ENCODE measurements at places on chromosomes 5 and 9.
A peak's percentile ranks its signal among the peaks of the same experiment; 100 is the strongest.

DNA sequence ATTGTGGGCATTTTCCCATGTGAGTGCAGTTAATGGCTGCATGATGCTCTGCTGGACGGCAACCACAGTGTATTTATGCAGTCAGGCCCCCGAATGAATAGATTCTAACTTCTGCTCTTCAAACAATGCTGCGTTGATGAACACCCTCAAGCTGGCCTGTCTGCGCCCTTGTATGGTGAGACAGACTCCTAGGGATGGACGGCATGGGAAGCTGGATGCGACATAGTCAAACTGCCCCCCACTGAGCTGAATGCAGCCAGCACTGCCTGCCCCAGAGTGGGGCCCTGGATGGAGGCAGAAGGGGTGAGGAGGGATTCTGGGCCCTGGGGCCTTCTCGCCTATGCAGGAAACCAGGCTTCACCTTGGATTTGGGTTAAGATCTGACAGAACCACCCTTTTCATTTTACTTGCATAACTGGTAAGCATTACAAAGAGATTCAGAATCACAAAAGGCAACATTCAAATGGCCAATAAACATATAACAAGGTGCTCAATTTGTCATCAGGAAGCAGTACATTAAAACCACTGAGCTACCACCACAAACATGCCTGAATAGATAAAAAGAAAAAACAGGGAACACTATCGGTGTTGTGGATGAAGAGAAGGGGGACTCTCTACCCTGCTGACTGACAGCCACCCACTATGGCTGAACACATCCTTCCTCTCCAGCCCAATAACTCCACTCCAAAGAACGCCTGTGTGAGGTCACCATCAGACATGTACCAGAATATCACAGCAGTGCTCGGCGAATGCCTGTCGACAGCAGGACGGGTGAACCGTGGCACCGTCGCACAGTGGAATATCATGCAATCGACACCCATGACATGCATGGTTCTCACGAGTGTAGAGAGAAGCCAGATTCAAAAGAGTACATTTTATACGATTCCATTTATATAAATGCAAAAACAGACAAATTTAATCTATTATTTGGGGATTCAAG is 79.1 kb downstream of the RAPGEF1 start:
- peak; percentile 56 for DNase-seq

DNA sequence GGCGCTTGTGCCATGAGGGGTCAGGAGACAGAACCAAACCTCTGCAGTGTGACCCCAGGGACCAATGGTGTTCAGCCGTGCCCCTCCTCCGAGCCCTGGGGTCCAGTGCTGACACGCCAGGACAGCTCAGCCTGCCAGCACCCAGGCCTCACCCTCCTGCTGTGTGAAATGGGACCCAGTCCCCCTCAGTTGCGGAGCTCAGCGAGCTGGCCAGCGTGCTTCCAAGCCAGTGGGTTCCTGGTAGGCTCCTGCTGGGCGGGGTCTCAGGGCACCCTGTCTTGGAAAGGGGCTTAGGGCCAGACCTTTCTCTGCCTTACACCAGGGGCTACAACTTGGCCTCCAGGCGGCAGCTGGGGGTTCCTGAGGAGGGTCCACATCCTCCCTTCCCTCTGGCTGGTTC is 4.4 kb downstream of the RNF44 start:
- DNase-seq, result no peak

DNA sequence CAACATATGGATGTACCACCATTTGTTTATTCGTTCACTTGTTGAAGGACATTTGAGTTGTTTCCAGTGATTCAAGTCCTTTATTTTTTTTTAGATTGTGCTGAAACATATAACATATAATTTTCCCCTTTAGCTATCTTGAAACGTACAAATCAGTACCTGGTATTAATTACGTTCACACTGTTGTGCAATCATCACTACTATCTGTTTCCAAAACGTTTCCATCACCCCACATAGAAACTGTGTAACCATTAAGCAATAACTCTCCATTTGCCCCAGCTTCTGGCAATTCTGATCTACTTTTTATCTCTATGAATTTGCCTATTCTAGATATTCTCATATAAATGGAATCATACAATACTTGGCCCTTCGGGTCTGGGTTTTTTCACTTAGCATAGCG is 116.0 kb downstream of the FGF1 start:
- no peak for DNase-seq

- DNase-seq, result peak; percentile 15
Observed at GRCh38 chr5:18097817-18098216, 463.6 kb downstream of the TAF11L14 start.

DNA sequence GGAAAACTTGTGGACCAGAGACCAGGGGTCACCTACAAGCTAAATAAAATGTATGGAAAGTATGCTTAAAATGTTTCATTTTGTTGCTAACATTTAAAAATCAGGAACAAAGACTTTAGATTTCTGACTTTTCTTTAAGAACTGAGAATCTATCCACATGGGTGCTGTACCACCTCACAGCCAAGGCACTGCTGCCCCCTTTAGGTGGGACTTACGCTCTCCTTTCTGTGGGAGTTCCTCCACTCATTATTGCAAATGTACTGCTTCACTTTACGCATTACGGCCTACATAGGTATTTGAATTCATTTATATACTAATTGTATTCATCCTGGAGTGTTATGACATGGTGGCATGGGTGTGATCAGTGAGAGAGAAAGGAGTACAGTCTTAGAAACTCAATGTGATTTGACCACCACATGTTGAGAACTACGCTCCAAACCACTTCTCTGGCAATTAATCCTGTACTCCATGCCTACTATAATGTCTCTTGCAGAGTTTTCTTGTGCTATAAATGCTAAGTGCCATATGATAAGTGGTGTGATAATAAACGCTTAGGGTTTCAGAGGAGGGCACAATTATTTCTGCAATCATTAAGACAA is 24.7 kb upstream of the CETN3 start:
- peak; percentile 5 for DNase-seq

GRCh38 chr5:95078868-95079267 is 206.0 kb downstream of the MCTP1 start:
- DNase-seq, result no peak

DNA sequence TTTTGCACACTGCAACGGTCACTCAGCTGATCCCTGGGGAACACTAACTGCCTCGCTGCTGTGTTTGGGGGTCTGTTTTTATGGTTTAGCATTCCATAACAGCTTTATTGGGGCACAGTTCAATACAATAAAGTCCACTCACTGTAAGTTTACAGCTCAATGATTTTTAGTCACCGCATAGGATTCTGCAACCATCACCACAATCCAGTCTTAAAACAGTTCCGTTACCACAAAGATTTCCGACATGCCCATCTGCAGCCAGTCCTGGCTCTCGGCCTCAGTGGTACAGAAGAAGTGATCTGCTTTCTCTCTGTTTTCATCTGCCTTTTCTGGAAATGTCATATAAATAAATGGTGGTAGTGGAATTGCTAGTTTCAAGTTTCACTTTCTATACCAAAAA is 23.6 kb downstream of the OR2V2 start:
- DNase-seq, result no peak

- no peak for DNase-seq
Observed at GRCh38 chr9:69671311-69671878, 776 bp downstream of the APBA1 start.

DNA sequence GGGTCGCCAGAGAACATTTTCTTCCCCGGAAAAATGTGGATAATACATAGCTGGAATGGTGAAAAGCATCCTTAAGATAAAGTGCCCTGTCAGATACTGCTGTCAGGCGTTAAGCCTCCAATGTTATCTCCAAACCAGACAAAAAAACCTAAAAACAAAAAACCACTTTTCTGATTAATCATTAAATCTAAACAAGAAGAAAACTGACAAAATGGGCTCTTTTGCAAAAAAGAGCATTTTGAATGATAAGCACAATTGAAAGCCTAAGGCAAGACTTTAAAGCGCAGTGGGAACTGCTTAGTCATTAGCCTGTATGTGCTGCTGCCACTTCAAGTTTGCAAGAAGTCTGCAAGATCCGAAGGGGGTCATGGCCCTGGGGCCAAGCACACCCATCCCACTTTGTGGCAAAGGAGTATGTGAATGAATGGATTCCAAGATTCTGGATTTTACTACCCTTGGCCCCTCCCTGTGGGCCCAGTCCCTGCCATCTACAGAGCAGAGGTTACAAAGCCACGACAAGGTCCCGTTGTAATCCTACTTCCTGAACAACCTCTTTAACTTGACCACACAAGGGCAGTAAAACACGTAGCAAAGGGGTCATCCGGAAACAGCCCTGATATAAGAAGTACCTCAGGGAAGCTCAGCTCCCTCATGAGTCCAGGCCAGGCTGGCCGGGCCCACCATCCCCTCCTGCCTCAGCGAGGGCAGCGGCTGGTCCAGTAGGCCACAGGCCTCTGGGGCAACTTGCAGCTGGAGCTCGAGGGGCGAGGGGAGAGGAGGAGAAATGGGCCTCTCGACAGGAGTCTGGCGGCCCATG is 29.7 kb downstream of the SHB start:
- DNase-seq, result no peak

- DNase-seq, result no peak
Observed at GRCh38 chr5:81156732-81157131, 76.4 kb upstream of the CKMT2 start.

GRCh38 chr5:150460781-150461180 is 11.2 kb upstream of the RPS14 start:
- DNase-seq, result no peak

DNA sequence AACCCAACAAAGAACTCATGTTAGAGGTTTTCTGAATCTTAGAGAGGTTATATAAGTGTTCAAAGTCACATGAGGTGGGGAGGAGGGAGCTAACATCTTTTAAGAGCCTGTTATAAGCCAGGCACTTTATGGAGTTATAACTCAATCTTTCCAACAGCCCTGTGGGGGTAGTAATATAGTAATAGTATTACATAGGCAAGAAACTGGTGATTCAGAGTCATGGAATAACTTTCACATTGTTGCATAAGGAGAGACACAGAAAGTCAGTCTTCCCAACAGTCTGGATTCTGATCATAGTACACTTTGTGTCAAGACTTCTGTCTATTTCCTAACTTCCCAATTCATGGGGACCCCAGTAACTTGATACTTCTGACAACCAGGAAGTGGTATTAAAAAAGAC is 89.2 kb downstream of the ACER2 start:
- DNase-seq, result no peak

- no peak for DNase-seq
Observed at GRCh38 chr9:34684145-34684544, 6.9 kb downstream of the CCL19 start.

- no peak for DNase-seq
Observed at GRCh38 chr9:78311886-78312524, 15.1 kb downstream of the PSAT1 start.

DNA sequence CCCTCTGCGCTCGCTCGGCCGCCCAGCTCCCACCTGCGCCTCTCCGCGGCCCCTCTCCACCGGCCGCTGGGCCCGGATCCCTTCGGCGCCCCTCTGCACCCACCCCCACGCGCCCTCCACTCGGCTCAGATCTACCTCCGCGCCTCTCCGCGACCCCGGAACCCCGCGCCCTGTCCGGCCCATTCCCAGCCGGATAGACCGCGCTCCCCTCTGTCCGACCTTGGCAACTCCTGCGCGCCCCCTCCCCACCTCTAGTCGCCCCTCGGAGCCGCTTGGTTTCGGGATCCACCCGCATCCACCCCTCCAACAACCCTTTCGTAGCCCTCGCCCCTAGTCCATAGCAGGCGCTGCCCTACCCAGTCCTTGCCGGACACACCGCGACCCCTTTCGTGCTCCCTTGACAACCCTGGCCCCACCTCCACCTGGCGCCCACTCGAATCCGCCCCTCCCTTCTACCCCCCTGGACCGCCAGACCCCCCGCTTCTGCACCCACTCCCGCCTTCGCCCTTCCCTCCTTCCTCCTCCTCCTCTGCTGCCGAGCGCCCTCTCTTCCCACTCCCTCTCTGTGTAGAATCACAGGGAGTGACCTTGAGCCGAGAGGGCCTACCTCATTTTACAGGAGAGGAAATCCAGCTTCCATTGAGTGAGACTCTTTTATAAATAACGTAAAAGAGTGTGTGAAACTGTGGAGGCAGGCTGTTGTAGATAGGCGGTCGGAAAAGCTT is 525 bp upstream of the AK3 start:
- peak; percentile 66 for DNase-seq

GRCh38 chr5:10301842-10302610 is 5.7 kb downstream of the CMBL start:
- no peak for DNase-seq

GRCh38 chr9:129569502-129570449 is 51.1 kb downstream of the C9orf50 start:
- no peak for DNase-seq

DNA sequence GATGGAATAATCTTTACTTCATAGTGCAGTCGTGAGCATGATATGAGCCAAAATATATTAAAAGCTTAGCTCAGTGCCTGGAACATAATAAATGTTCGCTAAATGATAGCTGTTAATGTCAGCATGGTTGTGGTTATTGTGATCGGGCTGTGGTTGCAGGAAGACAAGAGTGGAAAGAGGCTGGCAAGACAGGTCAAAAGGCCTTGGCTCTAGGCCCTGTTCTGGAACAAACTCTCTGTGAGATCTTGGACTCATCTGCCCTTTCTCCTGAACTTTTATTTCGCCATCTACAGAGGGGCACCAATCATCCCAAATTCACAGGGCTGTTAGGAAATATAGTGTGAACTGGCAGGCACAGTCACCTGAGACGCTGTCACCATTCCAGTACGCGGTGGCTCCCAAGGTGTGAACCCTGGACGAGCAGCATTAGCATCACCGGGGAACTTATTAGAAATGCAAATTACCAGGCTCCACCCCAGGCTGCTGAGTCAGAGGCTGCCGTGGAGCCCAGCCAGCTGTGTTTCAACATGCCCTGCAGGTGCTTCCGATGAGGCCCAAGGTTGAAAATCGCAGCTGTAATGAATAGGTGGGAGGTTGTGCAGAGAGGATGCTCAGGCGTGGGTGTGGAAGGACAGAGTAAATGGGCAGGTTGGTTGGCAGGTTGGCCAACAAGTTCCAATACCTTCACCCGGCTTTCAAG is 50.2 kb upstream of the SAP30L start:
- DNase-seq, result peak; percentile 92

GRCh38 chr5:22560147-22560546 is 293.0 kb downstream of the CDH12 start:
- no peak for DNase-seq

DNA sequence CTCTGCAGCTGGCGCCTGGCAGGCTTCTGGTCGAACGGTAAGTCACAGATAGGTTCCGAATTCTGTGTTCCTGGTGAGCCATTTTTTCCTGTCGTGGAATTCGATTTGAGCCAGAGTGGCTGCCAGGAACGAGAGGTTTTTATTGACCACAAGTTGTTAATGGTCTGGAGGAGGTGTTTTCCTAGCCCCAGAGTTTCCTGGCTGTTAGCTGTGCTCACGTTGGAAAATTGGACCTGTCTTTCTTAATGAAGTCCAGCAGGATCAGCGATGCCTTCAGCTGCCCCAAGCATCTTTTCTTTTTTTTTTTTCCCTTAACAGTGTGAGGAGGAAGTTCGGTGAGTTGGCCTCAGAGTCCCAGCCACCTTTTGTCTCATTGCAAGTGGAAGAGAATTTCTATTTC is 62.9 kb downstream of the COL5A1 start:
- DNase-seq, result no peak

GRCh38 chr5:191036-191948 is at the start of gene LRRC14B:
Gene LRRC14B, plus strand, starts transcription at chr5:191495. Its CDS starts 44 bp downstream, at chr5:191539.
- peak; percentile 80 for DNase-seq

GRCh38 chr9:96382175-96382574 is 1.3 kb downstream of the SLC35D2 start:
- DNase-seq, result no peak

Data from NCI-H146 (cell line).